ENCODE measurements at places on chromosomes 5 and 9.

GRCh38 chr5:175444060-175444904 lies at the start of gene DRD1:
Gene DRD1 (minus strand): TSS chr5:175444182. CDS start chr5:175443099, 1,083 bp downstream.
- no peak within 1 kb of the TSS for H3K4me3 ChIP-seq
- peaks cover 6% of the 10 kb centered on the region for H3K4me1 ChIP-seq
- no peaks in the 10 kb centered on the region for H3K36me3 ChIP-seq
- no peak within 1 kb of the TSS for H3K27ac ChIP-seq
- H3K27me3 ChIP-seq: peaks cover 78% of the 10 kb centered on the region

DNA sequence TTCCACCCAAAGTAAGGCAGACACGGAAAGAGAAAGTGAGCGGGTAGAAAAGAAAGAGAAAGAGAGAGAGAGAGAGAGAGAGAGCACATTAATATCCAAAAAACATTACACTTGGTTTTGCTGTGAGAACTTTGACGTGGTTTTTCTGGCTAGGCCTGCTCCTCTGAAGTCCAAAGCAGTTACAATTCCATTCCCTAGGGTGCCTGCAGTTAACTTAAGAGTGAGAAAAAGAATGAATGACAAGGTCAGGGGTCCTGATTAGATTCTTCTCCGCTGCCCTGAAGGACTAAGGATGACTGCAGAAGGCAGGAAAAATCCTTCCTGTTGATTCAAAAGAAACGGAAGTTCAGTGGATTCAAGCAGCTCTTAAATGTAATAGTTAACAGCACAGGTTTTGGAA lies 589.8 kb downstream of the PRELID2 start:
- no peaks in the 10 kb centered on the region for H3K36me3 ChIP-seq
- H3K27me3 ChIP-seq: no peaks in the 10 kb centered on the region
- no peaks in the 10 kb centered on the region for H3K4me1 ChIP-seq
- no peak overlapping the region for H3K4me3 ChIP-seq
- DNase-seq: no peak

DNA sequence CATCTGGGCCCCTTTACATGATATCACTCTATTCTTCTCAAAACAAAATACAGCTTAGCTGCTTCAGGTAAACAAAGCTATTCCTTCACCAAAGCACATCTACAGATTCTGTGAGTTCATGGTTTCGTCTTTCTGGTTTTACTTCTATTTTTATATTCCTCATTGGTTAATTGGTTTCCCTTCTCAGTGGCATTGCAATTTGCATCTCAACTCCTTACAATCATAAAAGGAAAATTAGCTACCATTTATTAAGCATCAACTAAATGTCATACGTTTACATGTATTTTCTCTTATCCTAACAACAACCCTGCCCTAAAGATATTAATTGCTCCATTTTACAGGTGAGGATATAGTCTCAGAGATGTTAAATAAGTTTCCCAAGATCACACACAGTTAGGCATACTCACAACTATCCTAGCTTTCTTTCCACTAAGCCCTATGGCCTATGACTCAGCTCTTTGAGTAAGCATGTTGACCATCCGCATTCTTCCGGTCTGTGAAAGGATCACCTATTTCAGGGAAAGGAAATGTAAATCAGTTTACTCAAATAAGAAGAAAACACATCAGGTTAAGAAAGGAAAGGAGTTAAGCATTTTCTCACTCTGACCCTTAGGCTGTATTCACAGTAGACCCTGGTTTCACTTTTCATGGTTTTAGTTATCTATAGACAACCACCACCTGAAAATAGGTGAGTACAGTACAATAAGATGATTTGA lies 146.1 kb downstream of the CAAP1 start:
- H3K27ac ChIP-seq: no peak overlapping the region
- no peak overlapping the region for H3K4me3 ChIP-seq
- DNase-seq: no peak
- no peaks in the 10 kb centered on the region for H3K4me1 ChIP-seq
- H3K27me3 ChIP-seq: peaks cover 6% of the 10 kb centered on the region

DNA sequence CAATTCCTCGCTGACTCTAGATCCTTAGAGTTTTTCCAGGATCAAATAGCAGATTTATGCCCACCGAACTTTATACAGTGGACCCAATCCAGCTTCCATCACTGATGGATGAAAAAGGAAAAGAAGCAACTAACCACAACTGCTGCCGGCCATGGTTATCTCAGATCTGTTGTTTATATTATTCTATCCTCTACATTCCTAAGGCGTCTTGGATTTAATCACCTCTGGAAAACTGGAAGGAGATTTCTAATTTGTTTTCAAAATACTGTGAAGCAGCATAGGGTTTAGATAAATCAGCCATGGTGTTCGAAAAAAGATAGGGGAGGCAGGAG lies 663 bp upstream of the ZNF366 start:
- no peak for DNase-seq
- H3K4me1 ChIP-seq: peaks cover 2% of the 10 kb centered on the region
- H3K4me3 ChIP-seq: no peak overlapping the region
- peaks cover 31% of the 10 kb centered on the region for H3K27me3 ChIP-seq
- H3K27ac ChIP-seq: no peak overlapping the region
- H3K36me3 ChIP-seq: no peaks in the 10 kb centered on the region

- no peaks in the 10 kb centered on the region for H3K36me3 ChIP-seq
- H3K4me3 ChIP-seq: no peak overlapping the region
- H3K27ac ChIP-seq: no peak overlapping the region
- no peak for DNase-seq
- H3K27me3 ChIP-seq: no peaks in the 10 kb centered on the region
Measured at GRCh38 chr9:8346296-8346695, 546.7 kb upstream of the DMAC1 start.

- no peaks in the 10 kb centered on the region for H3K27me3 ChIP-seq
- H3K4me1 ChIP-seq: no peaks in the 10 kb centered on the region
- H3K4me3 ChIP-seq: no peak overlapping the region
- H3K27ac ChIP-seq: no peak overlapping the region
Measured at GRCh38 chr5:160251406-160252155, 22.3 kb downstream of the FABP6 start.

DNA sequence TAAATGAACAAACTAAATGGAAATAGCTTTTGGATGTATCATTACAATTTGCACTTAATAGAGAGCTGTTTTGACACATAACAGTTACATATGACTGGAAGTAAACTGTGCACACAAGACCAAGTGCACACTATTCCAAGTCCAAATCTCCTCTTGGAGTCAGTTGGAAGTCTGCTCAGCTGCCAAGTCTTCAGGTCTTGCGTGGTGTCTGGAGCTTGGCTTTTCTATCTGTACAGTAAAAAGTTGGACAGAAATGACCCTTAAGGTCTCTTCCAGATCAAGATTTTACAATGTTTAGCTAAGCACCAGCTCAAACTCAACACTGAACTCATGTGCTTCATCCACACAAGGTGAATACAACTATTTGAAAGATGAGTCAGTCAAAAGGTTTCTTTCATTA lies 456.9 kb downstream of the RASEF start:
- H3K4me1 ChIP-seq: no peaks in the 10 kb centered on the region
- H3K27ac ChIP-seq: no peak overlapping the region
- no peak for DNase-seq
- no peak overlapping the region for H3K4me3 ChIP-seq

DNA sequence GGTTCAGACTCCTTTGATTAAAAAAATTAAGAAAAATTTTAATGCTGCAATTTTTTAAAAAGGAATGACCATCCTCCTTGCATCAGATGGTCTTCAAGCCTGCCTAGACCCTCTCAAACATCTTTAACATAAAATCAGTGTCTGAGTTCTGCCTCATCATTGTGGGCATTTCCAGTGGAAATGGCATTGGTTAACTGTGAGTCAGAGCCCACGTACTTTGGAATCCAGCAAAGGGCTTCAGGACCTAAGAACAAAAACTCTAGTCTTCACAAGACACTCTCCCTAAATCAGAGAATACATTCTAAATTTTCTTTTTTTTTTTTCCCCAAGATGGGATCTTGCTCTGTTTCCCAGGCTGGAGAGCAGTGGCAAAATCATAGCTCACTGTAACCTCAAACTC lies 9.4 kb upstream of the C5orf15 start:
- H3K27me3 ChIP-seq: no peaks in the 10 kb centered on the region
- no peak overlapping the region for H3K4me3 ChIP-seq
- no peak for DNase-seq
- peaks cover 41% of the 10 kb centered on the region for H3K36me3 ChIP-seq
- peaks cover 20% of the 10 kb centered on the region for H3K4me1 ChIP-seq

- H3K36me3 ChIP-seq: peaks cover 24% of the 10 kb centered on the region
- H3K4me3 ChIP-seq: no peak overlapping the region
- no peak for DNase-seq
- H3K27me3 ChIP-seq: no peaks in the 10 kb centered on the region
- H3K4me1 ChIP-seq: peaks cover 3% of the 10 kb centered on the region
Measured at GRCh38 chr5:1092122-1092521, 19.7 kb downstream of the SLC12A7 start.

GRCh38 chr5:171627936-171628632 lies 157.5 kb upstream of the SMIM23 start:
- no peaks in the 10 kb centered on the region for H3K36me3 ChIP-seq
- no peak for DNase-seq
- H3K4me3 ChIP-seq: no peak overlapping the region
- H3K27me3 ChIP-seq: peaks cover 8% of the 10 kb centered on the region

DNA sequence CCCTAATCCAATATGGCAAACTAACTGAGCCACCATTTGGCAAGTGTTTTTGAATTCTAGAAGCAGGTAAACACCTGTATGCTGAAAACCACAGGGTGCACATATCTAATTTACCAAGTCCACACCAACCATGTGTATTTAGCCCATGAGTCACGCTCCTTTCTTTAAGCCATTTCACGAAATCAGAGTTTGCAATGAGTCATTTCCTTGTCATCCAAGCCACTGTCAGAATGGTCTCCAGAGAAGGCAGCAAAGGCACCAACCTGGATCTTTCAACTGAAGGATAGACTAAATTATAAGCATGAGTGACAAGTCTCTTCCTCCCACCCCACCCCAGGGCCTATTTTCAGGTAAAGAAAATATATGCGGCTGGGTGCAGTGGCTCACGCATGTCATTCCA lies 110.0 kb downstream of the PAX5 start:
- no peak overlapping the region for H3K27ac ChIP-seq
- peaks cover 35% of the 10 kb centered on the region for H3K4me1 ChIP-seq
- no peak overlapping the region for H3K4me3 ChIP-seq
